ENCODE measurements at places on chromosomes 11 and 22. TPM values are rescaled to one million over a fixed set of nuclear protein-coding genes. Genes with fewer than 3 reads are reported as not detected.
A peak's percentile ranks its signal among the peaks of the same experiment; 100 is the strongest.

The C11orf42 gene
- total RNA-seq, result not detected

DNA sequence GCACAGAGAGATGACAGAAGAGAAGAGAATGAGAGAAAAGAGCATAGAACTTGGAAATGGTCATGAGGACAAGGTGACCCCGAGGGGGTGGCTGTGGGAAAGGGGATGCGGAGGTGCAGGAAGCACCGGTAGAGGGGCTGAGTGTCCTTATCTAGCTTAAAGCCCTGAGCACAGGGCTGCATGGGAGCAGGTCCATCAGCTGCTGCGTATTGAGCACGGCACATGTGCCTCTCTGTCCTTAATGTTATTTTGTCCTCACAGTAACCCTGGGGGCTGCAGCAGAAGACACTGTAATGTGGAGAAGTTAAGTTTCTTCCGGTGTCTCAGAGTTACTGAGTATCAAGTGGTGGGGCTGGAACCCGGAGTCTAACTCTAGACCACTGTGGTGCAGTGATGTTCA, 94.4 kb upstream of the OR4B1 start:
- DNase-seq, result no peak

The TRIM22 gene
- 125 TPM for total RNA-seq

GRCh38 chr11:2930704-2931419, 1.6 kb upstream of the PHLDA2 start:
- DNase-seq, result no peak

- no peak for DNase-seq
Observed at GRCh38 chr11:111106641-111107040, 138.9 kb upstream of the POU2AF2 start.

The C11orf97 gene
- not detected for total RNA-seq

GRCh38 chr22:42862045-42862734, 5.1 kb upstream of the ARFGAP3 start:
- DNase-seq, result no peak

GRCh38 chr11:22666325-22666687, at the start of gene GAS2:
Gene GAS2 (plus strand): TSS chr11:22666611. CDS start chr11:22674870, 8,259 bp downstream.
- no peak for DNase-seq

DNA sequence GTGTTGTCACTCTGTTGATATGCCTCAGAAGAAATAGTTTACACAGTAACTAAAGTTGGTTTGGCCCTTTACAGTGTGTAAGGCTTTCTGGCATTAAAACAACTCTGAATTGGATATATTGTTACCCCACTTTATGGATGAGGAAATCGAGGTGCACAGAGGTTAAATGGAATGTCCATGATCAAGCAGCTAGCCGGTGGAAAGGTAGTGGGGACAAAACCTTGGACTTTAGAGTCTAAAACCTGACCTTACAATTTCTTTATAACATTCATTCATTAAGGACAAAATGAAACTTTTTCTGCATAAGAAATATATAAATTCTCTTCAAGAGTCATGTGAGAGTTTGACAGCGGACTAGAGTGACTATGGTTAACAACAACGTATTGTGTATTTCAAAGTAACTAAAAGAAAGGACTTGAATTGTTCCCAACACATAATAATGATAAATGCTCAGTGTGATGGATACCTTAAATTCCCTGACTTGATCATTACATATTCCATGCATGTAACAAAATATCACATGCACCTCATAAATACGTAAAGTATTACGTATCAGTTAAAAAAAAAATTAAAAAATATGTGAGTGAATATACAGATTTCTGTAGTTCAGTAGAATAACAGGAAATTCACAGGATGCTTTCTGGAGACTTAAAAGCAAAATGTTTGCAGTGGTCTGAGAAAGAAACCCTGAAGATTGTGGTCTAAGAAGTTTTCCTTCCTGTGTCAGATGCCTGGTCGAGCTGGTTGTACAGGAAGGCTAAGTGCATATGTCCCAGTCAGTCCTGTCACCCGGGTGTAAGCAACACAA, 51.0 kb downstream of the TEAD1 start:
- no peak for DNase-seq

The MMP7 gene
- not detected for total RNA-seq

The ENDOD1 gene
- 34.3 TPM for total RNA-seq

DNA sequence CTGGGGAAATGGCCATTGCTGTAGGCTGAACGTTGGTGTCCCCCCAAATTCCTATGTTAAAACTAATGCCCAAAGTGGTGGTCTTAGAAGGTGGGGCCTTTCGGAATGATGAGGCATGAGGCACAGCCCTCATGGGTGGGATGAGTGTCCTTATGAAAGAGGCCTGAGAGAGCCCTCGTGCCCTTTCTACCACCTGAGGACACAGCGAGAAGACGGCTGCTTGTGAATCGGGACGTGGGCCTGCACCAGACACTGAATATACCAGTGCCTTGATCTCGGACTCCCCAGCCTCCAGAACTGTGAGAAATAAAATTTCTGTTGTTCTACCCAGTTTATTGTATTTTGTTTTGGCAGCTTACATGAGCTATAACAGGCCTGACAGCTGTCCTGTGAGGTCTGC, 162.9 kb upstream of the B3GAT1 start:
- DNase-seq, result no peak

DNA sequence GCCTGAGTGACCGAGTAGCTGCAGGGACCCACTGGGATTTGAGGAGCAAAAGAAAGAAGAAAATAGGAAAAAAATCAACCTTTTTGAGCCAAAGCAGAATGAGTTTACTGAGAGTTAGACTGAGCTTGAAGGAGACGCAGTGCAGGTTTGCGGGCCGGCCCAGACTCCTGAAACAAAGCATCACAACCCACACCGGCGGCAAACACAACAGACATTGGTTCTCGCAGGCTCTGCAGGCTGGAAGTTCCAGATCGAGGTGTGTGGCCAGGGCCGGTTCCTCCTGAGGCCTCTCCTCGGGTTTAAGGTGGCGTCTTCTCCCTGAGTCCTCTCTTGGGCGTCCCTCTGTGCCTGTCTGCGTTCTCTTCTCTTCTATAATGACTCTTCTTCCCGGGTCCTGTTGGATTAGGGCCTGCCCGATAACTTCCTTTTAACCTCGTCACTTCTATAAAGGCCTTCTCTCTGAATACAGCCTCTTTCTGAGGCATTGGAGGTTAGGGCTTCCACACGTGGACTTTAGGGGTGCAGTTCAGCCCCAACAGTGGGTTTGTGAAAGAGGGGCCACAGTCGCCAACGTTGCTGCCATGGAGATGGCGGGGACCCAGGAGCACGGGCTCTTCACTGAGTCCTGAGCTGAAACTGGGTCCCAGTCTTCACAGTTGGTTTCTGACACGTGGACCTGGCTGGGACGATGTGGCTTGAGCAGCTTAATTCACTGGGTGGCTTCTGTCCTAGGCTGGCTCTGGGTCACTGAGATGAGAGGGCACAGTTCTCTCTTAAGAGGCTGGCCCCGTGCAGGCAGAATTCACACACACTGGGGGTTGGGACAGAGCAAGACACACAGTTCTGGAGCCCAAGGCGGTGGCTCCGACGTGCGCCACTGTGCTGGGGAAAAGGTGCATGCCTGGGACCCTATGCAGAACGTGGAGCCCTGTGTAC, 1047.7 kb downstream of the BRD1 start:
- no peak for DNase-seq

DNA sequence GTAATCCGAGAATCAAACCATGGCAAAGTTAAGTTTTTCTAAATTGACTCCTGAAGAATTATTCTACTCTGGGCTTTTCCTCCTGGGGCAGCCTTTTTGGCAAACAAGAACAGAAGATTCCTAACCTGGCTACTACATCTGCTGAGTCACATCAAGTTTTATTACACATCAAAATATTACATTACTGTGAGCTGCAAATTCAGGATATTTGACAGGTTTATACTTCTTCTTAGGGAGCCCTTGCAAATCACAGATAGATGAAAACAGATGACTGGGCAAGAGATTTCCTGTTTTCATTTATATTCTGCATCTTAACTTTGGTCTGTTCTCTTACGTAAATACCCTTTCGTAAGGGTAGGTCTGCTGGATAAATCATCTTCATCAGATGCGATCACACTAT, 23.6 kb downstream of the XRRA1 start:
- DNase-seq, result no peak

The C11orf91 gene
- not detected for total RNA-seq

DNA sequence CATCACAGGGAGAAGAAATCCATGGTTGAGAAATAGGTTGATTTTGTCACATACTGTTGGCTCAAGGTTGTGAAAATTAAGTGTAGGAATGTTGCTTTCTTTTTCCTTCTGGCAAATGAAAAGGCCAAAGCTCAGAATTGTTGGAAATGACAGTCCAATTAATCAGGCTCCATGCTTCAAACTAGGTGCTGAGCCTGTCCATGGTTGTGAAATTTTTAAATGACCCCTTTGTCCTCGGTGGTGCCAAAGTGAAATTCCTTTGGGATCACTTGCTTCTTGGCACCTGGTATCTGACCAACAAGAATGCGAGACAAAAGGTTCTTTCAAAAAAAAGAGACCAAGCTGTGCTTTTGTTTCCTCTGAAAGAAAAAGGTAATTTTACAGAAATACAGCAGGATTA, 451.9 kb downstream of the ETS1 start:
- no peak for DNase-seq

DNA sequence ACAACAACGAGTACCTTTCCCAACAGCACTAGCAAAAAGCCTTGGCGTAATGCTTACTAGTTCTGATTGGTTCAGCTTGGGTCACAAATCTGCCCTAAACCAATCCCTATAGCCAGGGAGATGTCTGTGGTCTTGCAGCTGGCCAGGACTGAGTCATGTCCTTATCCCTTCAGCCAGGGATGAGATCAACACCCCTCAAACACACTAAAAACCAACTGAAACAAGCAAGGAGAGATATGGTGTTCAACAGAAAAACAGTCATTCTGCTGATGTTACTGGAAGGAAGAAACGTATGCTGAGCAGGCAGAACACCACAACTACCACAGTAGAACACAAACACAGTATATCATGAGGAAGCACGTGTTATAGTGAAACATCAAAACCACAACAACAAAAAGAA, 375.6 kb downstream of the LARGE1 start:
- no peak for DNase-seq

- no peak for DNase-seq
Observed at GRCh38 chr11:121534131-121535093, 81.6 kb upstream of the SORL1-AS1 start.

GRCh38 chr11:16928044-16928443, 86.2 kb downstream of the PLEKHA7 start:
- no peak for DNase-seq

- DNase-seq, result peak; percentile 42
Observed at GRCh38 chr11:13939961-13940906, 22.3 kb upstream of the SPON1 start.

DNA sequence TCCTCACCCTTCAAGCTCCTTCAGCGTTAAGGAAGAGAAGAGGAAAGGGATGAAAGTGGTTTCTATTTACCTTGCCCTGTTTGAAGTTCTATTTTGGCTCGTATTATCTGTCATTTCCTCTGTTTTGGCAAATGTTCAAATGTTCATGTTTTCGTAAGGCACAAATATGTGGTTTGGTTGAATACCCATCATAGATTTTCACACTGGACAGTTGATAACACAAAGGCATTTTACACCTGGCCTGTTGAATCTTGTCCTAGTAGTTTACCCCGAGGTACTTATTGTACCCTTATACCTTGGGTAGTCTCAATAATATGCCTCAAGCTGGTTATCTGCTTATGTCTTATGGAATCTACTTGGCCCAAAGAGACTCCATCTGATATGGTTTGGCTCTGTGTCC, 706.9 kb downstream of the METTL15 start:
- DNase-seq, result no peak

GRCh38 chr11:132187814-132188213, 817.4 kb downstream of the NTM start:
- no peak for DNase-seq

DNA sequence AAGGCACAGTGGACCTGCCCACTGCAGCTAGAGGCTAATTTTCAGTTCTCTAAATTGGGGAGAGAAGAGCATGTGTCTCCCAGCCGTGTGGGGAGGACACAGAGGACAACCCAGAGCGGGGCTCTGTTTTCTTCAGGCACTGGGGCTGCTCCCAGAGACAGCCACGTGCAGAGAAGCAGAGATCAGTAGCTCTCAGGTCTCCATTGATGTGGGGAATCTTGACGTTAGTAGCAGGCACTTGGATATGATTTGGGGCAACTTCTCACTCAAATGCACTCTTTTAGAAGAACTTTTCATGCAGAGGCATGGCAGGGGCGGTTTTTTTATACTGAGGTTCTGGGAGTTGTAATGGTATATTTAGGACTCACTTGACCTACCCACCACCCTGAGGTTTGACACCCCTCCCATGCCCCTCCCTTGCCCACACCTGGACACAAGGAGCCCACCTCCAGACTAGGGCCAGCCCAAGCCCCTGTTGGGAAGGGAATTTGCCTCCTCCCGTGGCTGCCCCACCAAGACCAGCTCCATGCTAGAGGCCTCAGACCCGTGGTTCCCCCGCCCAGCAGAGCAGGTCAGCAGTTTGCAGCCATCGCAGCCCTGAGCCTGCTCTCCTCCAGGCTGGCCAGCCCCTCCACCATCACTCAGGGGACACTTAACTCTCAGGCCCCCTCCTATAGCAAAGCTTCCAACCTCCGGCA, 94.2 kb upstream of the RTL6 start:
- DNase-seq, result no peak

The RIC3 gene
- total RNA-seq, result 4.7 TPM

GRCh38 chr11:32154275-32154674, 63.4 kb downstream of the RCN1 start:
- DNase-seq, result no peak

The MYEOV gene
- total RNA-seq, result 0.93 TPM

- DNase-seq, result no peak
Observed at GRCh38 chr11:122099374-122100036, 16.5 kb downstream of the BLID start.

GRCh38 chr11:42422090-42422489, 889.7 kb upstream of the API5 start:
- no peak for DNase-seq

The FGF3 gene
- total RNA-seq, result not detected

GRCh38 chr11:106076919-106077608, at the start of gene KBTBD3:
Gene KBTBD3 (minus strand): TSS chr11:106077347. CDS start chr11:106059097, 18,250 bp downstream.
- peak; percentile 98 for DNase-seq

DNA sequence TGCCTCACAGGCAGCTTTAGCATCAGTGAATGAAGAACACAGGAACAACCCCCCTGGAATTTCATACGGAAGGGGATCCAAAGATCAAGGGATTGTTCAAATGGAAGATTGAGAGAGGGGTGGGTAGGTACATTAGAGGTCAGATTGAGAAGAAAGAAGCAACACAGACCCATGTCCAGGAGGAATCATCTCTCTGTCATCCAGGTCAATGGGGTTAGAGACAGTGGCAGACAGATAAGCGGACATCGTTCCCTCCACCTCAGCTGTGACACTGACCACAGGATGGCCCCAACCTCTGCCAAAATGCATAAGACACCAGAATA, 1.9 kb upstream of the NPAS4 start:
- no peak for DNase-seq

DNA sequence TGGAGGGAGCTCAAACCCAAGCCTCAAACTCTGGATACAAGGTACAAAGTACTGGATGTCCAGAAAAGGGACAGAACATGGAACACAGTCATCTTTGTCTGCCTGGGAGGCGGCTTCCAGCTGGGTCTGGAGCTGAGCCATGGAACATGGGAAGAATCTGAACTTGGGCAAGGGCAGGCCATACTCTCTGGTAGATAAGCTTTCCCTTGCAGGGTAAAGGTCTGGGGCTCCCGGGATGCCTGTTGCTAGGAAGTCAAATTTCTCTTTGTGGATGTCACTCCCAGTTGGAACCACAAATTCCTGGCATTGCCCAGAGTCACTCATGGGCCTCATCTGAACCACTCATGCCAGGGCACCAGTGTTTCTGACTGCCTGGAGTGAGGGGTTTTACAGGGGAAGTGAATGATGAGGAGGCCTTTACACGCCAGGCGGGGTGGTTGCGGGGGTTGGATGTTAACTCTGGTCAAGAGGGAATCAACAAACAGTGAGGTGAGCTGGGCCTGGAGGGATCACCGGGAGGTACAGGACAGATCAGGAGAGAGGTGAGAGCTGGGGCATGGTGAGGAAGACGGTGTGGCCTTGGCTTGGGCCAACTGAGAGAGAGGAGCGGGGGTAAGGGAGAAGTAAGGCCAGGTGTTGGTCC, 5.7 kb downstream of the FTH1 start:
- no peak for DNase-seq

Data from activated T-helper 1 cell treated with anti-CD3 and anti-CD28 coated beads, Interleukin-12 subunit alpha, Interleukin-12 subunit beta, Interleukin-2, Interleukin-4 antibody, amounts not matched to agents 30 ng/mL and 10 ng/mL and 1 ng/mL, durations not matched to agents 14 hours and 24 hours and 36 hours (primary cell).